Keratinocyte (primary cell): ENCODE measurements at places on chromosomes 7 and 10. TPM values are rescaled to one million over a fixed set of nuclear protein-coding genes. Genes with fewer than 3 reads are reported as not detected.

TAS2R60 gene
- 0.08 to 0.20 TPM (median 0.17 TPM) in 3 replicates for polyA plus RNA-seq

HOXA3 gene
- 0.17 to 0.84 TPM (median 0.58 TPM) in 3 replicates for polyA plus RNA-seq

CTAGE15 gene
- polyA plus RNA-seq = 0.61 to 1.4 TPM (median 0.97 TPM) in 3 replicates

KIAA1217 gene
- 8.0 to 12.6 TPM (median 10.4 TPM) in 3 replicates for polyA plus RNA-seq

CD36 gene
- 0.05 to 1.1 TPM (median 0.59 TPM) in 3 replicates for polyA plus RNA-seq

DYDC2 gene
- not detected in 3 replicates for polyA plus RNA-seq
